Activated CD4-positive, CD25-positive, alpha-beta regulatory T cell treated with anti-CD3 and anti-CD28 coated beads, Interleukin-2, amount 50 U/mL, for 16 hours (primary cell): ENCODE measurements at places on chromosomes 7 and 10.

- DNase-seq = no peak
Observed at GRCh38 chr10:11602358-11602757, 9.1 kb downstream of the USP6NL start.

DNA sequence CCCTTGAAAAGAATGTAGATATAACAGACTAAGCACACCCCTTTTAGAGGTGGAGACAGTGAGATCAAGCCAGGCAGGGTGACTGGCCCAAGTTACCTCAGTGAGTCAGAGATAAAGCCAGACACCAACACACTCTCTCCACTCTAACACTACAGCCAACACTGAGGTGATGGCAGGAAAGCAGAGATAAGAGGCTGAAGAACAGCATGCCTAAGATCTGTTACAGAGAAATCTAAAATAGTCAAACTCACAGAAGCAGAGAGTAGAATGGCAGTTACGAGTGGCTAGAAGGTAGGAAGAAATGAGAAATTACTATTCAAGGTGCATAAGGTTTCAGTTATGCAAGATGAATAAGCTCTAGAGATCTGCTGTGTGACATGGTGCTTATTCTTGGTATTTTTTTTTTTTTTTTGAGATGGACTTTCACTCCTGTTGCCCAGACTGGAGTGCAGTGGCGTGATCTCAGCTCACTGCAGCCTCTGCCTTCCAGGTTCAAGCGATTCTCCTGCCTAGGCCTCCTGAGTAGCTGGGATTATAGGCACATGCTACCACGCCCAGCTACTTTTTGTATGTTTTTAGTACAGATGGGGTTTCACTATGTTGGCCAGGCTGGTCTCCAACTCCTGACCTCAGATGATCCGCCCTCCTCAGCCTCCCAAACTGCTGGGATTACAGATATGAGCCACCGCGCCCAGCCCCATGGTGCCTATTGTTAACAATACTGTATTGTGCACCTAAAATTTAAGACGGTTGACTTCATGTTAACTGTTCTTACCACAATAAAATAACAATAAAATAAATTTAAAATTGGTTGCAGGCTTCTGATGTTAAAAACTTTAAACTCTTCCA lies 28.7 kb downstream of the ICA1 start:
- no peak for DNase-seq

DNA sequence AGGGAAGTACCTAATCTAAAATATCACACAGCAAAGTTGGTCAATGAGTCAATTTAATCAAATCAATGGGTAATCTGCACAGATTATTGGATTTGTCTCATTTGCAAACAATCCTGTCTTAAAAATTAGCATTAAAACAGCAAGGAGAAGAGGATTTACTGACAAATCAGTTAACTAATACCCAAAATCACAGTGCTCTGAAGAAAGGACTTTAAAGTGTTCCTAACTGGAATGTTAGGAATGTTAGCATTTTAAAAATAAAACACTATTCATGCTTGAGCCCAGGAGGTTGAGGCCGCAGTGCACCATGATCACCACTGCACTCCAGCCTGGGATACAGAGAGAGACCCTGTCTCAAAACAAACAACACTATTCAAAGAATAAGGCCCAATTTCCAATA lies 83.1 kb downstream of the CHCHD3 start:
- DNase-seq = no peak

DNA sequence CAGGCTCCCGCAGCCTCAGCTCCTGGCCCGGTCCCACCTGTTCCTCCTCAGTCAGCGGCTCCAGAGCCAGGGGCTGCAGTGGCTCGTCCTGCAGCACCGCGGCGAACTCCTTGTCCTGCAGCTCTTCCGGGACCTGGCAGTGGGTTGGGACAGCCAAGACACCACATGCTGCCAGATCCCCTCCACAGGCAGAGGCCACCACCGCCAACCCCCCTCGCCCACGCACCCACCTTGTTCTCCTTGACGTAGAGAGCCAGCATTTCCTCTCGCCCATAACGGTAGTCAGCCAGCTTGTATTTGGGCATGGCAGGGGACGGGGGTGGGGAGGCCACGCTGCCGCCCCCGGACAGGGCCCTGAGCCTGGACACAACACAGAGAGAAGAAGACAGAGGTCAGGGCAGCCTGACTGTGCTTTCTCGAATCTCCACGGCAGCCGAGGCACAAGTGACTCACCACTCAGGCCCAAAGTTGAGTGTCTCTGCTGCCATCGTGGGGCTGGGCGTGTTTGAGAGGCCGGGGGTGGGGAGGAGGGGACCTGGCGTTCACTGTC lies 6.2 kb downstream of the GIGYF1 start:
- no peak for DNase-seq

DNA sequence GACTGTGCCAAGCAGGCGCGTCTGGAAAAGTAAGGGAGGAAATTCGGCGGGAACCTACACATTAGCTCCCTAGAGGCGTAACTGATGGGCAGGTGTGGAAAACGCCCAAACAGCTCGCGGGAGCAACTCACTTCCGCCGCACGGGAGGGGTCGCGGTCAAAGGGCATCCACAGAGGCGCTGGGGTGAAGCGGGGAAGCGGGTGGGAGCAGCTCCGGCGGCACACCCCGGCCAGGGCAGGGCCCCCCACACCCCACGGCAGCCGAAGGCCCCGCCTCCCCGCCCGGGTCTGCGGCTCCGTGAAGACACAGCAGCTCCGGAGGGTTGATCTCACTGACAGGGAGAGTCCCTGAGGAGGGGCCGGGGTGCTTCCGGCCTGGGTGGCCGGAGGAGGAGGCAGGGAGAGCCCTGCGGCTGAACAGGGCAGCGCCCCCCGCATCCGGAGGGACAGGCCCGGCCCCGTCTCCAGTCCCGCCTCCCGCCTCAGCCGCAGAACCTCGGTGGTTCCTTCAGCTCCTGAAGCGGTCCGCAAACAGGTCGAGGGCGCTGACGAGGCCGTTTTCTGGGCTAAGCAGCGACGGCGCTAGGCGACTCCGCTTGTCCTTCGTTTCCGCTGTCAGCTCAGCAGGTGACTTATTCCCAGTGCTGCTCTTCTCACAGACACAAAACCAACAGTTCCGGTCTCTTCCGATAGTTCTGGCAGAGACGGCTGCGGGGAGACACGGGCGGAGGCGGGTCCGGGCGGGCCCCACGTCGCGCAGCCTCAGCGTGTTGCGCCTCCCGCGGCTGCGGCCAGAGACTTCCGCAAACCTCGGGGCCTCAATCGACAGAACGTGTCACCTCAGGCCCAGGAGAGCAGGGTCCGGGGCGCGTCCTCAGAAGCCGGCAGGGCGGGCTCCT lies 276.1 kb downstream of the DNAJB6 start:
- DNase-seq = peak; percentile 27
